ENCODE measurements at places on chromosomes 2 and 18.

GRCh38 chr2:99900556-99900955 lies 241.8 kb downstream of the AFF3 start:
- DNase-seq: no peak

DNA sequence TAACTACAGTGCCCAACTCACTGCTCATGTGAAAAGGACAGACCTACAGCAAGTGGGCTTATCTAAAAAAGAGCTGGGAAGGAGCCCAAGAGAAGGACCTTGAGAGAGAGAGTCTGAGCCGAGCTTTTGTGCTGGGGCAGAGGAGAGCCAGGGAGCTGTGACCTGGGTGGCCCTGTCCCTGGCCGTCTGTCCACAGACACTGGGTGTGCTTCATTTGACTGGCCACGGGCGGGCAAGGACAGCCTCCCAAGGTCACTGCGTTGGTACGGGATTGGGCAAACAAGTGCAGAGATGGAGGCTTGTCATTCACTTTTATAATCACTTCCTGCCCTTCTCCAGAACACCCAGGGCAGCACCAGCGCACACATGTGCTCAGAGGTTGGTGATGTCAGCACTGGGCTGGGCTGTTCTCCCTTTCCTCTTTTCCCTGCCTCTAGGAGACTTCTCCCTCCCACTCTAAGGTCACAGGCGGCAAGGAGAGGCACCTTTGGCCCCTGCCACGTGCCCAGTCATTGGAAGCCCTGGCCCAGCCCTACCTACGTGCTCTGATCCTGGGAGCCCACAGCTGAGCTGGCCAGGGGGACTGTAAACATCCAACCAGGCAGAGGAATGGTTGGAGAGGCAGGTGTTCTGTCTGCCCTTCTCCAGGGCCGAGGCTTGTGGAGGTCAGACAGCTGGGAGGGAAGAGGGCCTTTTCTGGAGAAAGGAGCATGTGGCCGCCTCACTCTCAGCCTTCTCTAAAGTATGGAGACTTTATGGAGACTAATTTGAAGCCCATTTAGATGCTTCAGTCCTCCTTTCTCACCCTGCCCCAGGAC lies 6.4 kb upstream of the PSD4 start:
- DNase-seq: no peak

DNA sequence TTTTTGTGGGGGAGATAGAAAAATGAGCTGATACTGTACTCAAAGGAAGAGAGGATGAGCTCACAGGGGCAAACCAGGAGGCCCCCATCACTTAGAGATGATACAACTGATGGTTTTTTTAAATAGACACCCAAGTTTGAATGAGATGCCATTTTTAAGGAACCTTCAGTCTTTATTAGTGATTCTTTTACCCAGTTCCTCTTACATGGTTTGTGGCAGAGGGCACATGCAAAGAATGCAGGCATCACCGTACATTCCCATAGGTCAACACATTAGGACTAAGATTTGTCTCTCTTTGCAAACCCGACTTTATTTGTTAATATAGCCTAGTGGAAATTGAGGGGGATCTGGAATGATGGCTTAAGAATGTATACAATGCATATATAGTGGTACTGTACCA lies 250.9 kb downstream of the ASXL3 start:
- no peak for DNase-seq

DNA sequence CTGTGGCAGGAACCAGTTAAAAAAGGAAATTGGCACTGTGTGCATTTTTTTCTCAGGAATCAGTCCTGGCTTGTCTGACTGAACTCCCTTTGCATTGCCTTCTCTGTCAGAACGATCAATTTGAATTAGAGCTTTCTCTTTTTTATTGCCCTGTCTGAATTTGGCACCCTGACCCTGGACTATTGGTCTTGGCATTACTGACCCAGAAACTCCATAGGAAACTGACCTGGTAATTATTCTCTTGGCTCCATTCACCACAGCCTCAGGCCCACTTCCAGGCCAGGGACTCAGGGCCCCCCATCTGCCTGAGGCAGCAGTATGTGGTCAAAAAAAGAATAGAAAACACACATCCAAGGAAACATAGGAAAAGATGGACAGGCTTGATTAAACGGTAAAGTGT lies 32.0 kb upstream of the CCDC88A start:
- DNase-seq: no peak

GRCh38 chr2:156955701-156956100 lies 301.8 kb upstream of the GALNT5 start:
- DNase-seq: no peak

GRCh38 chr2:171807119-171807518 lies 86.9 kb downstream of the SLC25A12 start:
- no peak for DNase-seq

- DNase-seq: no peak
Measured at GRCh38 chr2:16196687-16197503, 256.5 kb downstream of the MYCN start.

GRCh38 chr18:6525604-6526003 lies 110.9 kb upstream of the L3MBTL4 start:
- no peak for DNase-seq

DNA sequence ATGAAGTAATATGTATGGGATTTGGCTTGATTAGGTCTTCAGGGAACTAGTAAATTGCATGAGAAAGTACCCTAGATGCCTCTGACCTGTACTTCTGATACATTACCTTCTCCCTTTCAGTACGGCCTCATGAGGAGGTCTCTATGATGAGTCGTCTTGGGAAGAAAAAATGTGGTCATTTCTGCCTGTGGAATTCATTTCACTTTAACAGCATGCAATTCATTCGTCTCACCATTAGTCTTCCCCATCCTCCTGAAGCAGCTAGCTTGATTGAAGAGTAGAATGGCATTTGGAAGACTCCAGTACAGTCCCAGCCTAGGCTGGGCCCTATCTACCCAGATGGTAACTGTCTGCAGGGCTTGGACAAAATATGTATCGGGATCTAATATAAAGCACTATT lies 52.2 kb downstream of the TMX3 start:
- DNase-seq: no peak

GRCh38 chr2:177731384-177731783 lies 338.8 kb downstream of the AGPS start:
- DNase-seq: no peak

- DNase-seq: no peak
Measured at GRCh38 chr2:51025906-51026555, 5.9 kb downstream of the NRXN1 start.

GRCh38 chr2:54512183-54512582 lies 56.1 kb downstream of the SPTBN1 start:
- DNase-seq: no peak

DNA sequence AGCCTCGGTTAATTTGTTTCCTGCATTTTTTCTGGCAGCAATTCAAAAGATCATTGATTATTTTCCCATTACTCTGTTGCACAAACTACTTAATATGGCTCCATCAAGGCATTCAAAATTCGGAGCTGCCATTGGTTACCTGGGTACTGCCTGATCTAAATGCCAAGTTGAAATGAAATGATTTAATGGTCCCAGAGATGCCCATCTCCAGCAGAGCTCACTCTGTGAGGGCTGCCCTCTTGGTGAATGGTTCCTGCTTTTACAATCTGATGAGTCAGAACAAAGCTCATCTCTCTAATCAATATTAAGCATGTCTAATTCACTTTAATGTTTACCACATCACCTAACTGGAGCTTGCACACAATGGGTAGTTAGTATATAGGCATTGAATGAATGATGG lies 126.1 kb downstream of the CTNNA2 start:
- no peak for DNase-seq

- DNase-seq: no peak
Measured at GRCh38 chr18:3279201-3280185, 17.6 kb downstream of the MYL12B start.

DNA sequence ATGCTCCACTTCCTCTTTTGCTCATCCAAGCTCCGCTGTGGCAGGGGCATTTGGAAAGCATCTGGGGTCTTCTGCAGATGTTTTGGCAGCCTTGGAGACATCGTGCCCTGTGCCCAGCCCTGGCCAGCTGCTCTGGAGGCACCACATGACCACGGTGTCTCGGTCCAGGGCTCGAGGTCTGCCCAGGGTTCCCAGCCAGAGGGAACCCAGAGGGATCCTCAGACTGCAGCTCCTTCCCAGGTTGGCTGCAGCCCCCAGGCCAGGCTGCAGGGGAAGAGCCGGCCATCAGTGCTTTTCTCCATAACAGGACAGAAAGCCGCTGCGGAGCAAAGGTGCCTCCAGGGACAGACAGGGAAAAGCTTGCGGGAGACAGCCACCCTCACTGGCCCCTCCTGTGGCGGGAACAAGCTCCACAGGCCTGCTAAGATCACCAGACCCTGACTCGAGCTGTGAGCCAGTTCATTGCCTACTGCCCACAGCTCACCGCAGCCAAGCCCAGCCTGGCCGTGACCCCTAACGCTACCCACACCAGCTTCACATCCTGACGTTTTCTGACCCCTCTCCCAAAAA lies 74.7 kb downstream of the SMAD7 start:
- no peak for DNase-seq

DNA sequence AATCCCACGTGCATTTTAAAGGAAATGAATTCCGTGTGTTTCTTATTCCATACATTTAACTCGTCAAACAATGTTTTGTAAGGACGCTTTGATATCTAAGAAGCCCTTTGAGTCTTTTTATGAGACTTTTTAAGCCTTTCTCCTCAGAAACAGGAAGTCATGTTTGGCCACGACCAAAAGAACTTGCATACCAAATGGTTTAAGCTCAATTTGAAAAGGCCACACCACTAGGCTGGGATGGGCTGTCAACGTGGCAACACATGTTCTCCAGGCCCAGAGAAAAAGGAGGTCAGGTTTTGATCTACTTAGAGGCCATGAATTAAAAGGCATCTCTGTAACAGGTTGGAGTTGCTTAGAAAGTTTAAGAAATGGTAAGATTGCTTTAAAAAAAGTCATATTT lies 441.8 kb downstream of the CMPK2 start:
- no peak for DNase-seq

GRCh38 chr2:181872178-181872577 lies 19.4 kb upstream of the ITPRID2 start:
- no peak for DNase-seq

- DNase-seq: no peak
Measured at GRCh38 chr2:145597006-145597405, 1077.1 kb upstream of the ZEB2 start.

- DNase-seq: no peak
Measured at GRCh38 chr2:176585291-176585690, 316.0 kb downstream of the MTX2 start.

DNA sequence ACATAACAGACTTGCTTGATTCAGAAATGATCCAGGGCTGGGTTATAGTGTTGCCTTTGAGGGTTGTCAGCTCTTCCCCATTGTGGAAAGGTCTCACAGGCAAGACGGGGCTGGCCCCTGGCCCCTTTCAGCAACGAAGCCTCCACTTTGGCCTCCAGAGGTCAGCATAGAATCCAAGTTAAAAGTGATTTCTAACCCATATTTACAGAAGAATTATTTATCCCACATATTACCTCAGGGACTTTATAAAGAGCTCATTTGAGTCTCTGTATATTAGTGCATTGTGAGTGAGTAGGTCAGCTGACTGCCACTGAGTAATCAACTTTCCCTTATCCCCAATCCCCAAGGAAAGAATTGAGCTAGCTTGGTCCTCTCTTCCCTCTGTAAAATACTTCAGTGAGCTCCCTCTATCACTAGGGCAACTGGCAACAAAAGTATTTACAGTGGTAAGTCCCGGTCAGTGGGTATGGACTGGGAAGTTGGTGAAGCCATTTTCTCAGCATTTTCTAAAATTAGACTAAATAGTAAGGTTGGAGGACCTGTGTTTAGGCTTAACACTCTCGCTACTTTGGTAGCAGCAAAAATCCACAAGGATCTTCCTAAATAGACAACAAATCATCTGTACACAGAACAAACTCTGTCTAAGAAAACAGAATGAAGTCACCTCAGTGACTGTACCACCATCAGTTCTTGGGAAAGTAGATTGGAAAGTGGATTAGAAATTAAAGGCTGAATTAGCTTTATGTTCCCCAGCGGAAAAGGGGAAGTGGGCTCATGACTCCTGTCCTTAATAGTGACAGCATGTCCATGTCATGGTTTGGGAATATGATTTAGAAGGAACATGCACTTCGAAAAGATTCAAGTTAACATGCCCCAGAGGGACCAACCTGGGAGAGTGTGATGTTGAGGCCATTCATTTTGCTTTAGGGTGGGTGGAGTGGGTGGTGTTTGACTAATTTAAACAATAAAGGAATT lies 171.0 kb upstream of the SIX3 start:
- no peak for DNase-seq

- DNase-seq: no peak
Measured at GRCh38 chr2:20549144-20549543, 101.8 kb downstream of the HS1BP3 start.

- no peak for DNase-seq
Measured at GRCh38 chr2:197446844-197447243, 6.5 kb upstream of the COQ10B start.

DNA sequence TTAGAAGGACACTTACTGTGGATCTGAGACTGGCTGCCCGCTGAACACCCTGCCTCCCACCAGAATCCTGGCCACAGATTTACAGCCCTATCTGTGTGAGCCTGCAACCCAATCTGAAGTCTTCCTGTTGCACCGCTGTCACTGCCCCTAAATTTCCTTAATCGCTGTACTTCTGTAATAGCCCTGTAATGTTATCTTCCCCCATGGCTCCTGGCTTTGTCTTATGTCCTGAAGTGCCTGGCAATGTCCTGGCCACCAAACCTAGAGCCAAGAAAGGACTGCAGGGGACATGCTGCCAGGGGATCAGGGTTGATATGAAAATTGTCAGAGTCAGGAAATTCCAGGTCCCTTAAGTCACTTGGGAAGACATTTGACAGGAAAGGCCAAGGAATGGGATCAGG lies 52.7 kb downstream of the FHOD3 start:
- no peak for DNase-seq

- DNase-seq: no peak
Measured at GRCh38 chr2:227774011-227774624, 28.4 kb downstream of the SCYGR8 start.

GRCh38 chr2:236089271-236090026 lies 78.7 kb downstream of the GBX2 start:
- no peak for DNase-seq

- no peak for DNase-seq
Measured at GRCh38 chr2:195445639-195446038, 211.4 kb upstream of the SLC39A10 start.

- DNase-seq: no peak
Measured at GRCh38 chr2:97844311-97844859, 131.0 kb downstream of the ZAP70 start.

GRCh38 chr2:979069-979928 lies 28.6 kb downstream of the SNTG2 start:
- no peak for DNase-seq

DNA sequence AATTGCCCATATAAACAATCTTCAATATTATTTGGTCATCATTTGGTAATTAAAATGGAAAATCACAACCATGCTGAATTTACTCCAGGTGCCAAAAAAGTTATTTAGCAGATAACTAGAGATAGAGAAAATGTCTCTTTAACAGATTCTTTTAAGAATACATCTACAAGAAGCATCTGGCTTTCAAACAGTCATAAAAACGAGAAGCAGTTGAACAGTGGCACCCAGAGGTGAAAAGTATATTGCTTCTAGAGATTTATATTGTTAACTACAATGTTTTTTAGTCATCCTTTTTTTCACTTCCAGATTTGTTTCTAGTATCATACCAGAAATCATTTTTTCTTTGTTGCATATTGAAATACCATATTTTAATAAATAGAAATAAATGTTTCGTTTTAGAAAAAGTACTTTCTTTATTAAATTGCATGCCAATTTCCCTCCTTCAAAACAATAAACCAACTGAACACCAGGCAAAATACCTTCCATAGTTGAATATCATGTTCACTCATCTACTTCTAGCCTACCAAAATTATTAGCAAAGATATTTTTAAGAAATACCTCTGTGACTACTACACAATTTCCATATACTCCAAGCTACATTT lies 65.4 kb upstream of the HNRNPA3 start:
- DNase-seq: no peak

- DNase-seq: no peak
Measured at GRCh38 chr18:63067939-63068338, 251.6 kb downstream of the BCL2 start.
